ENCODE measurements at places on chromosomes 3 and 15.

DNA sequence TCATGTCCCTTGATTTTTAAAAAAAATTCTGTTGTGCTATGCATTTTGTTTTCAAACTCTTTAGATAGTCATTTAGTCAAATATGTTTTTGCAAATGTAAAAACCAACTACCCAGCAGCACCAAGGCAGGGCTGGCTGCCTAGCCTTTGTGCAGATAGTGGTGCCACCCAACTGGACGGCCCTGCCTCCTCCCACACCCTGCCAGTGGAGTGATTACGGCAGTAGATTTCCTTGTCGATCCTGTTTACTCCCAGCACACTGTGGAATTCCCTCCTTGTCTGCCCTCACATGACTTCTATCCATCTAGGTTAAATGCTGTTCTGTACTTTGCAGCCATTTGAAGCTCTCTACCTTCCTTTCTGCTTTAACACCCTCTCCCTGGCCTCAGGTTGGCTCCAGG, 79.4 kb upstream of the PLXNA1 start:
- DNase-seq = no peak

- DNase-seq = no peak
These were observed 174.2 kb upstream of the SLC2A2 start for GRCh38 chr3:171200750-171201088.

DNA sequence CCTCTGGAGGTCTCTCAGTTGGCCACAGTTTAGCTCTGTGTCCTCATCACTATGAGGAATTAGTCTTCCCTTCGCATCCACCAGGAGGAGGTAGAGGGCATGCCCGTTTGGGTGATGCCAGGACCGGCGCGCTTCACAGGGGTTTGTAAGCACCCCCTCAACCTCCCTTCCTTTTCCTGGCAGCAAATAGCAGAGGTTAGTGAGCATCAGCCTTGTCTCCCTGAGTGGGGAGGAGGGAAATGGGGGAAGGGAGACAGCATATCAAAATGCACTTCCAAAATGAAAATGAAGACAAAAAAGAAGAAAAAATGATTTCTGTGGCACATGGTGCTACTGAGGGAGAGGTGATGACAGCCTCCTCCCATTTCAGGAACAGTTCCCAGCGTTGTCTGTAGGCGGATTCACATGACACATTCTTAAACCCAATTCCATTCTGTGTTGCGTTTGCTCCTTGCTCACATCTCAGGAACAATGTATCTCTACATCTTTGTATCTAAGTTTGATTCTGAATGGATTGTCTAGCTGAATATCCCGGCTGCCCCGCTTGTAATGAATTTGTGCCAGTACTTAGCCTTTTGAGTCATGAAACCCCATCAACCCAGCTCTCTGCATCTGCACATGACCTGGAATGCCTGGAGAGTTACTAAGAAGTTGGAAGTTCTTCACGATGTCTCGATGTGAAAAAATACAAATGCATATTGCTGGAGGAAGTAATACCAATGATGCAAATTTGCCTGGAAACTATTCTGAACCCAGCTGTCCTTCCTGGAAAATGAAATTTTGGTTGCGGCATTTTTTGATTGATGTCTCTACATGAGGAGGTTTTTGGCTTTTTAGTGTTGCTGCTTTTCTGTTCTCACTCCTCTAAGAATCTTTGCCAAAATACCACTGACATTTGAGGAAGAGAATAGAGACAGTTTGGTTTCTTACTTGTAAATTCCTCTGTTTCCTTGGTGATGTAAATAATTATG, 45.2 kb downstream of the TYRO3 start:
- peak; percentile 60 for DNase-seq

GRCh38 chr3:124984754-124985153, 50.2 kb upstream of the MUC13 start:
- DNase-seq = no peak

DNA sequence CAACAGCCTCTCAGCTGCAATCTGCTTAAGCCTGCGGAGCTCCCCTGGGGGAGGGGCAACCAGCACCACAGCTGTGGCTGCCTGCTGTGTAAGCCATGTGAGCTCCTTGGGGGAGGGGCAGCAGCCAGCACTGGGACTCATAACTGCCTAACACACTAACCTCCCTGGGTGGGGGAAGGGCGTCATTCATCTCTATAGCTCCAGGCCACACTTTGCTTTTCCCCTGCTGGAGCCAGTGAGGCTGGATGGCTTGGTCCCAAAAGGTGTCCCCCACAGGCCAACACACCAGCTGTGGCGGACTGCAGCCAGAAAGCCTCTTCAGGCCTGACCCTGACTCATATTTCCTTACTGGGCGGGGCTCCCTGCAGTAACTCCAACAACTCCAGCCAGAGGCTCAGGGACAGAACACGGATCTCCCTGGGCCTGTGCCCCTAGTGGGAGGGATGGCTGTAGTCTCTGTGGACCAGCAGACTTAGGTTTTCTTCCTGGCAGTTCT, 129.8 kb downstream of the PPM1L start:
- DNase-seq = no peak

DNA sequence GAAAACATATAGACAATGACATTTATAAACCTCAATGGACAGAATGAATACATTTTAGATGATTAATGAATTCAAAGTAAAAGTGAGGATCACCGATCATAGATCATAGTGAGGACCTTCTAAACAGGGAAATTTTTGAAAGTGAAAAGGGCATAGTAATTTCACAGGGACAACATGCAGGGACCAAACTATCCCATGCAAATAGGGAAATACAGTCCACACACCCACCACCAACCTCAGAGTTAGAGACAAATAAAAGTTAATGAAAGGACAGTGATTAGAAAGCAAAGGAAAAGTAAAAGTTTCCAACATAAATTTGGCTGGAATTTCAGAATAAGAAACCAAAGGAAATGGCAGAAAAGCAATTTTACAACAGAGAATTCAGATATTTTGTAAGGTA, 15.4 kb upstream of the CHRNA7 start:
- no peak for DNase-seq
